ENCODE measurements at places on chromosomes 3 and 15.

GRCh38 chr3:45097296-45097883, 48.8 kb downstream of the CDCP1 start:
- no peak for DNase-seq

- no peak for DNase-seq
Observed at GRCh38 chr3:170323331-170323730, 34.2 kb upstream of the SKIL start.

DNA sequence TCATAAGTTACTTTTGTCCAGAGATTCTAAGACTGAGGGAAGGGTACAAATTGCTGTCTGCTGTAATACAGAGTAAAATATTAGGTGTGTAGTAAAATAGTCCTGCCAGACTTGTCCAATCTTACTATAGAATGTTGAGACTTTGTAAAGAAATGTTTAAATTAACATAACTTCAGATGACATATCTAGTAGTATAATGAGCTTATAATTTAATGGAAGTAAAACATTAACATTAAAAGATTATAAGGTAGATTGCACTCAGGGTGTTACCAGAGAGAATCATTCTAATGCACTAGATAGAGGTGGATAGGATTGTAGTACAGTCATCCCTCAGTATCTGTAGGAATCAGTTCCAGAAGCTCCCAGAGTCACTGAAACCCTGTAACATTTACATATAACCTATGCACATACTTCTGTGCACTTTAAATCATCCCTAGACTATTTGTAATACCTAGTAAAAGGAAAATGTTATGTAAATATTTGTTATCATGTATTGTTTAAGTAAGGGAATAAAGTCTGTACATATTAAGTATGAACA, 130.8 kb downstream of the LMLN start:
- no peak for DNase-seq

DNA sequence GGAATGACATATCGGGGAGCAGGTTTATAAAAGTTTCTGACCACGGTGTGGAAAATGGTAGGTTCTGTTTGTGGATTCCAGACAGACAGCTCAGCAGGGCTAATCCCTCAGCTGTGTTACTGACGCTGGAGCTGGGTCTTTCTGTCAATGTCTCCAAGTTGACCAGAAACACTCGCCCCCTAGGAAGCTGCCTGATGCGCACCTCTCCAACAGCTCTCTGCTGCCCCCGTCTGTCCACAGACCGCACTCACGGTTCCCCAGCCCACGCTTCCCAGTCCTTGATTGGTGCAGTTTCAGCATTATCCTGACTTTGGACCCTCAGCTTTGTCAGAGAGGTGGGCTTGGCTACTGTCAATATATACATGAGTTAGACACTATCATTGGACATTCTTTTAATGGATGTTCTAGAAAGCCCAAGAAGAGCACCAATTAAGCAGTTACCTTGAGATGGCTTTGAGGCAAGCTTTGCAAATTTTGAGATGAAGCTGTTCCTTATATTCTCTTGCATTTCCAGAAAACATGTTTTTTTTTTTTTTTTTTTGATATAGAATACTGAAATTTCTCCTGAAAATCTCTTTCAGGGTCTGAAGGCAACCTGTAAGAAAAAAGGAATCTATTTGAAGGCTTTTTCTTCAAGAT, 98.9 kb upstream of the TBC1D5 start:
- DNase-seq = peak; percentile 65

GRCh38 chr3:179765396-179765795, 112.6 kb downstream of the USP13 start:
- DNase-seq = no peak

GRCh38 chr3:154040283-154040682, 80.9 kb upstream of the ARHGEF26 start:
- DNase-seq = no peak

DNA sequence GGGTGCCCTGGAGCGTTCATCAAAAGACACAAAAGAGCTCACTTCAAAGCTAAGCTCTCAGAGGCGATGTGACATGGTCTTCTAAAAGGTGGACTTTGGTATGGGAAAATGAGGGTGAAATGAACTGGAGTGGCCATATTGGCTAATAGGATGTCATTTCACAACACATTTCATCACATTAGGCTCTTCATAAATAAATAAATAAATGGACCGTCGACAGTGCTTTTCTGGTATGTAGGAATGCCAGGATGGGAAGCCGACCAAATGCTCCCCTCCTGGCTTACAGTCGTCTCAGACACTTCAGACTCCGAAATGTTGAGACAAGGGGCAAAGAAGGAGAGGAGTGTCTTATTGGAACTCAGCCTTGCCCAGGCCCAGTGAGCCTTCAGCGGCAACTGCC, 383.0 kb downstream of the NTRK3 start:
- no peak for DNase-seq

DNA sequence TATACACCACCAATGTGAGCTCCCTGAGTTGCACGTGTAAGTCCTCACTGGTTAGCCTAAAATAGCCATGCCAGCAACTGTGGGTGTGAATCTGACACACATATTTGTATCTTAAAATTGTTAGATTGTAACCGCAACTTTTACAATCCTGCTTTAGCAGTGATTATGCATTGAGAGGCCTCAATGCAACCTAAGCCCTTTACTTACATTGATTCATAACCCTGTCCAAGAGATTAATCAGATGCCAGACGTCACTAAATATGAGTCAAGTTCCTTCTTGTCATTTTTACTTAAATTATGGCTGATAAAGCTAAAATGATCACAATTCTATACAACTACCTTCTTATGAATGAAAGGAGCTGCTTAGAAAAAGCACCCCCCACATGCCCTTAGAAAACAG, 46.9 kb downstream of the IL17RD start:
- no peak for DNase-seq

DNA sequence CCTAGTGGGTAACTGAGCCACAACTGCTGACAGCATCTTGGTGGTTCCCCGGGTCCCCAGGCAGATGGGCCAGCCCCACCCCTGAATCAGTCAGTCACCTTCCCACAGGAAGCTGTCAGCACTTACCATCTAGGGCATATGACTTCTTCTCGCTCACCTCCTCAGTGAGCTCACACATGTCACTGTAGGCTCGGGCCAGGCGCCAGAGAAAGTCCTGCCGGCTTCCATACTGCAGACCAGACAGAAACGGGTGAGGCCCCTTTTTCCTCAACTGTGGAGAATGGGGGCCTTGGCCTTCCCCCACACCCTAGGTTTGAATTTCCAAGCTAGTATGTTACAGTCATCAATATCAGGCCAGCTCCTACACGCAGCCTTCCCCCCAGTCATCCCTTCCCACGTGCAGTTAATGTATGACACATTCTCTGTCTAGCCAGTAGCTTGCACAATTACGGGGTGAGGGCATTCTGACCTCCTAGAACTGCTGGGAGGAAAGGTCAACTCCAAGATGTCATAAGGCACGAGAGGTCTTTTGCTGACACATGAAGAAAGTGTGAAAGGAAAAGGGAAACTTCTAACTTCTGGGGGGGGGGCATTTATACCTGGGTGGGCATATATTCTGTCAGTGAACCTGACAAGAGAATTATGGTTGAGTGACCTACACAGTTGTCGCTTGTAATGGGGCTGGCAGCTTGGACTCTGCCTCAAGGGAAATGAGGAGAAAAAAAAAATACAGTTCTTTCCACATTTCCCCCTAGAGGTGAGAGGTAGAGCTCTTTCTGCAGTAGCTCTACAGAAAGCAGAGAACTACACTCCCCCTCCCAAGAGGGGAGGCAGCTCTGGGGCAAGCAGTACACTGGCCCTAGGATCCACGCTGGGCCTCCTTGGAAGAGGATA, 10.9 kb downstream of the RMDN3 start:
- DNase-seq = peak; percentile 70

GRCh38 chr3:62312201-62312600, 61.1 kb downstream of the FEZF2 start:
- no peak for DNase-seq

GRCh38 chr15:42919308-42919707, 1.3 kb downstream of the TTBK2 start:
- DNase-seq = no peak

DNA sequence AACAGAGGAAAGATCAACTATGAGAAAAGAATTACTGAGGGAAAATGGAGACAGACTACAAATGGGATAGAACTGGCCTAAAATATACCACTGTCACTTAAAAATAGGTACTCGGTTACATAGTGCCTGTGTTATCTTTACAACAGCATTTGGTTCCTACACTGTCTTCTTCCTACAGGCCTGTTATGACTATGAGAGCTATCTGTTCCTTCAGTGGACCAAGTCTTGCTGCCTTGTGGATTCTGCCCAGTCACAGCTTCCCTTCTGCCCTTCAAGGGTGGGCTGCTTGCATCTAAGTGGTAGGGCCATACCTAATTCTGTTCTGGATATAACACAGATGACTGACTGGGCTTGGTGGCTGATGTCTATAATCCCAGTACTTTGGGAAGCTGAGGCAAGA, 13.8 kb upstream of the ARHGEF3 start:
- DNase-seq = no peak

GRCh38 chr15:88256279-88257230, at the start of gene NTRK3:
Gene NTRK3, minus strand, starts transcription at chr15:88256739. Its CDS starts 586 bp downstream, at chr15:88256153.
- no peak for DNase-seq

DNA sequence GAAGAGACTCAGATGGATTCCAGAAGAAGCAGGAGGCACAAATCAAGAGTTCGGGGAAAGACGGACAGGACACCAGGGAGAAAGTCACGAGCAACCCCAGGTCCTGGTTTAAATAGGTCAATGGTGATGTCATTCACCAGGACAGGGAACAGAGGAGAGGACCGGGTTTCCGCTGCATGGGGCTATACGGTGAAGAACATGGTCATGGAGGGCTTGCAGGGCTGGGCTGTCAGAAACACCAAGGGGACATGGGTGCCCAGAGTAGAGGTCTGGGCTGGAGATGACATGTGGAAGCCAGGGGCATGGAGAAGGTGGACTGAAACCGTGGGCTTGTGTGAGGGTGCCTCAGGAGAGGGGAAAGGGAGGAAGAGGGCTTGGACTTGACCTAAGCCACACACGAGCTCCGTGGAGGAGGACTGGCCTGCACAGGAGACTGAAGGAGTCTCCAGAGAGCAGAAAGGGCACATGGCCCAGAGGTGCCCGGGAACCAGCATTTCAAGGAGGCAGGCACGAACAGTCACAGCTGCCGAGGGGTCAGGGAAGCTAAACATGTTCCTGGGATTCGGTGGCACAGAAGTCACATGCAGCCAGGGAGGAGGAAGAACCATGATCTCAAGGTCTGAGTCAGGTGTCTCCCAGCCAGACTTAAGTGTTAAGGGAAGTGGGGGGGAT, 54.2 kb upstream of the RPL32 start:
- no peak for DNase-seq

- DNase-seq = peak; percentile 42
Observed at GRCh38 chr3:52310861-52311575, 5.1 kb upstream of the DNAH1 start.

- no peak for DNase-seq
Observed at GRCh38 chr3:146903927-146904326, 298.8 kb upstream of the PLSCR5 start.

DNA sequence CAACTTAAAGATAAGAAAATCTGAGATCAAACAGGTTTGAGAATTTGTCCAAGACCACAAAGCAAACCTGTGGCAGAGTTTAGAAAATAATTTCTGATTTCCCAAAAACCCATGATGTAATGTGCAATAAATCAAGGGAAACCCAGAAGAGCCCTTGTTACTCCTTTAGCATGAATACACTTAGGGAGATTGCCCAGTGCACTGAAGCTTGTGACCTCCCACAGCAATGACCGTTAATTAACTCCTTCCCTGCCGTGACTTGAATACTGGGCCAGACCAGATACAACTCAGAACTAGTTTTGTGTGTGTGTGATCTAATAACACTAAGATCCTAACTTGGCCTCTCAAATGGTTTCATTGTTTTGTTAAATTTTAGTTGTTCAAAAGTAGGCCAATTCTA, 2.5 kb downstream of the PRKAR2A start:
- no peak for DNase-seq

- DNase-seq = no peak
Observed at GRCh38 chr3:37652851-37653250, 208.8 kb upstream of the CTDSPL start.

- peak; percentile 59 for DNase-seq
Observed at GRCh38 chr15:70196372-70197316, 98.9 kb upstream of the TLE3 start.

DNA sequence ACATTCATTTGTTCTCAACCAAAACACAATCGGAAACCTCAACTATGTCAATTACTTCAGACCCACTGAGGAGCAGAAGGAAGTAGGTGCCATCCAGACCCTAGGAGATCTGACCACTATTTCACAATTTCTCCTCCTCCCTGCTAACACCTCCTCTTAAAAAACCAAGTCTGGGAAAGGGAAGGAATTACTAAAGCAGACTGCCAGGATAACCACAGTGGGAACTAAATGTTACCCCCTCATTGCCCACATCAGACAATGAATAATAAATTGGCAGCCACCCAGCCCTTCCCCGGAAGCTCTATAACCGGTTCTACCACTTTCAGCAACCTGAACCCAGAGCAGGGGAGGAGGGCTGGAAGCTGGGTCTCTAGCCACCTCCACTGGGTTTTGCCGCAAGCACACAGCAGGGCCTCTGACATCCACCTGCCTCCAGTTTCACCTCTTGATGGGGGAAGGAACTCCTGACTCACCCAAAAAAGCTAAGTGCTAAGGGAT, 17.6 kb downstream of the C15orf62 start:
- peak; percentile 69 for DNase-seq

- no peak for DNase-seq
Observed at GRCh38 chr3:181694805-181695660, 16.7 kb upstream of the SOX2 start.

- no peak for DNase-seq
Observed at GRCh38 chr3:42631620-42632019, 21.9 kb upstream of the ZBTB47 start.

DNA sequence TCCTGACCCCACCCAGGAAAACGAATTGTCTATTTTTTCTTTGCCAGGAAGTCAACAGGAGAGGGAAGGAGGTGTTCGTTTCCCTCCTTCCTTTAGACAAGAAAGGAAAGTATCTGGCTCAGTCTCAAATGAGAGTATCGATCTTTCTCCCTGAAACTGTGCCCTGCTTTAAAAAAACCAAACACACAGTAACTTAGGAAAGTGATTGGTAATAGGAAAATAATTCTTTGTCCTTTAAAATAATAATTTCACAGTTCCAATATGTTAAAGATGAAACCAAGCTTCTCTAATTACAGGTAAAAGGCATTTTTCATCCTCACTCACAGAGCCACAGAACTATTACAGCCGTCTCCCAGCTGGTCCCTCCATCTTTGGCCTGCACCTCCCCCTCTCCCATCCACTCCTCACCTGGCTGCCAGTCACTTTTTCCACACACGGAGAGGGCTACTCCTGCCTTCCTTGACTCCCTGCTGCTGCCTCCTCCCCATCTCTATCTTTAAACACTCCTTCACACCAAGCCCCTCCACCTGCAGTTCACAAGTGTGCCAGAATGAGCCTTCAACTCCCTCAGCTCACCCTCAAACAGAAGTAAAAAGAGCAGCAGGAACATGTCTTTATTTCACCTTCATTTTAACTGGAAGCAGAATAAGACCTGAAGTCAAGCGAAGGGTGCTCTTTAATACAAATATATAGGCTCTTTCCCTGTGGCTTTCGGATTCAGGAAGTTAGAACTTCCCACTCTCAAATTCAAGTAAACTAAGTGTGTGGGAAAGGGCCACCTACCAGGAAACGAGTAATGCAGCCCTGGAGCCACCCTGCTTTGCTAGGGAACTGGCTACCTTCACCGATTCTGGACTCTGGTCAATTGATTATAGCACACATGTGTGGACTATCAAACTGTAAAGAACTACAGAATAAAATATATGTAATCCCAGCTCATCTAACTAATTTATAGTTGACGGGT, 116.4 kb downstream of the SENP2 start:
- DNase-seq = no peak

GRCh38 chr15:55915221-55915620, 78.2 kb downstream of the NEDD4 start:
- DNase-seq = no peak
